ENCODE measurements at places on chromosomes 1 and 21.

DNA sequence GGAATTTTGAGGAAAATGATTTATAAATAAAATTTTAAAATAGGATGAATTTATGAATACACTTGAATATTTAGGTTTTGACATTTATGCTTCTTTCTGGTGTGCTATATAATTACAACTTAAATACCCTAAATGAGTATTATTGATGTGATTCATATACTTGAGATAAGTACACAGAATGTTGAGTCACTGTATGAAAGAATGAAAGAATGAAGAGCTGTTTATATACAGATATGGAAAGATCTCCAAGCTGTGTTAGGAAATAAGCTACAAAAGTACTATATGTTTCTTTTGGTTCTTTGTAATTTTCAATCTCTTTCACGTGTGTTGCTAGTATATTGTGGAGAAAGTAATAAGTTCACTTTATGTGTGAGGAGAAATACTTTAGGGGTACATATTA lies 147.2 kb downstream of the RASAL2 start:
- no peak for DNase-seq

- DNase-seq = peak; percentile 79
These were observed 4.5 kb downstream of the CNR2 start for GRCh38 chr1:23908453-23909341.

- no peak for DNase-seq
These were observed 987 bp upstream of the CDCP2 start for GRCh38 chr1:54153535-54154439.

DNA sequence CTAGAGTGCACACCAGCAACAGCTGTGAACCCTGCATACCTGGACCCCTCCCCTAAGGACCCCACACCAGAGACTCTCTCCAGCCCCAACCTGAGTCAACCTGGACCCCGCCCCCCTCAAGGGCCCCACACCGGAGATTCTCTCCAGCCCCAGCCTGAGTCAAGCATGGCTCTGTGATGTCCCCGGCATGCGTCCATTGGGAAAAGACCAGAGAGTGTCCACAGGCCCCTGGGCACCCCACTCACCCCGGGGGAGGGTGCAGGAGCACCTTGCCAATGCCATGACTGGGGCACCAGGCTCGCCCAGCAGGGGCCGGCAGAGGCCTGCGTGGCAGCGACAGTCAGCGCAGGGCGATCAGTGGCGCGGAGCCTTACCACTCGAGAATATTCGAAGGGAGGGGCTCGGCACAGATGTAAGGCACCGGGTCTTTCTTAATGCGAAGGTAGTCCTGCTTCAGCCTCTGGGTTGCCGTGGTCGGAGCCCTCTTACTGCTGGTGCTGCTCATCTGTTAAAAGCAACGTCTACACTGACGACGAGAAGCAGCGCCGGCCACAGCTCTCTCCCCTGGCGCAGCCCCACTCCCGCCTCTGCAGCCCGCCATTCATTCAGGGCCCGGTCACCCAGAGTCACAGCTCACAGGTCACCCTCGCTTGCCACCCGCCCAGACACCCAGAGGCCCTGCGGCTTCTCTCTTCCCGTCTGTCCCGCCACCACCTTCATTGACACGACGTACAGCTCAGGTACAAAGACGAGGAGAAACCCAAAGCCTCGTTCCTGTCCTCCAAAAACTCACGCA lies 6.0 kb downstream of the UBE2J2 start:
- no peak for DNase-seq

DNA sequence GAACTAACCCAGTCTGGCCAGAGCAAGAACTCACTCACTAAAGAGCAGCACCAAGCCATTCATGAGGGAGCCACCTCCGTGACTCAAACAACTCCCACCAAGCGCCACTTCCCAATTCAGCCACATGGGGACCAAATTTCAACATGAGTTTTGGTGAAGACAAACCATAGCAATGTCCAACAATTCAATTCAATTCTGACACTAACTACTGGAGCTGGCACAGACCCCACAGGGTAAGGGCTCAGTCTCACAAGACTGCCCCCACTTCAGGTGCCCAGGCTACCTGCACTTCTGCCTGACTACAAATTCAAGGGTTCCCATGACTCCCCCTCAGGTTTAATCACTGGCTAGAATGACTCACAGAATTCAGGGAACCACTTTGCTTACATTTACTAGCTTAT lies 48.8 kb upstream of the RAP1A start:
- DNase-seq = peak; percentile 11

GRCh38 chr1:223861904-223862303 lies 16.2 kb upstream of the TP53BP2 start:
- no peak for DNase-seq

DNA sequence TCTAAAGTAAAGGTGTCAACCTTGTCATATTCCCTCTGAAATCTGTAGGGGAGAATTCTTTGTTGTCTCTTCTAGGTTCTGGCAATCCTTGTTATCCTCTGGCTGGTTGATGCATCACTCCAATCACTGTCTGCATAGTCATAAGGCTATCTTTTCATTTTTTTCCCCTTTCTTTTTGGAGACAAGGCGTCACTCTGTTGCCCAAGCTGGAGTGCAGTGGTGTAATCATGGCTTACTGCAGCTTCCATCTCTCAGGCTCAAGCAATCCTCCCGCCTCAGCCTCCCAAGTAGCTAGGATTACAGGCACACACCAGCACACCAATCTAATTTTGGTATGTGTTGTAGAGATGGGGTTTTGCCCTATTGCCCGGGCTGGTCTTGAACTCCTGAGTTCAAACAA lies 12.9 kb downstream of the DPYD start:
- DNase-seq = peak; percentile 62

DNA sequence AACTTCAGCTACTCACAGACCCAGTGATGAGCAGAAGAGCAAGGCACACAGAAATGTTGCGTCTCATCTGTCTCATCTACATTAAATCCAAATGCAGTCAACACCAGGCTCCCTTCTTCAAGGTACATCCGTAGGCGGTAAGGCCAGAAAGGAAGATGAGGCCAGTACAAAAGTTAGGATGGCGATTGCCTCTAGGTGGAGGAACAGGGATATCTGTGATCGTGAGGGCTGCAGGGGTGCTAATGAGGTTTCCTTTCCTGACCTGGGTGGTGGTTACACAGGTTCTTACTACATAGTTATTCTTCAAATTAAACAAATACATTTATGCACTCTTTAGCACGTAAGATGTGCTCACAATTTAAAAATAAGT lies 1.4 kb upstream of the MYBPH start:
- DNase-seq = no peak

GRCh38 chr1:233215135-233215760 lies 80.3 kb downstream of the PCNX2 start:
- DNase-seq = no peak

DNA sequence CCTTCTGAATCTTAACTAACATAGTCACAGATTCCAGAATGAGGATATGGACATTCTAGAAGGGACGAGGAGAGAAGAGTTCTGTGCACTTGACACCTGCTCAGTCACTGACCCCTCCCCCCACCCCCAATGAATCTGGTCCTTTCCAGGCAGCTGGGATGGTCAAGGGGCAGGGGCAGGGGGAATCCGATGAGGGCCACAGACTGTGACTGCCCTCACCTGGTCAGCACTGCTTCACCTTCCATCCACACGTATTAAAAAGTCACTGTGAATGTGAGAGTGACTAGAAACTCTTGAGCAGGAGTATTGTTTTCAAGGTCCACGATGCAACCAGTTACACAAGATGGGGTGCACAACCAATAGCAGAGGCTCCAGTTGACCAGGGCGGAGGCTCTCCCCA lies 9.5 kb upstream of the PRAMEF12 start:
- DNase-seq = no peak

- no peak for DNase-seq
These were observed 18.9 kb downstream of the SDE2 start for GRCh38 chr1:225980005-225980836.

DNA sequence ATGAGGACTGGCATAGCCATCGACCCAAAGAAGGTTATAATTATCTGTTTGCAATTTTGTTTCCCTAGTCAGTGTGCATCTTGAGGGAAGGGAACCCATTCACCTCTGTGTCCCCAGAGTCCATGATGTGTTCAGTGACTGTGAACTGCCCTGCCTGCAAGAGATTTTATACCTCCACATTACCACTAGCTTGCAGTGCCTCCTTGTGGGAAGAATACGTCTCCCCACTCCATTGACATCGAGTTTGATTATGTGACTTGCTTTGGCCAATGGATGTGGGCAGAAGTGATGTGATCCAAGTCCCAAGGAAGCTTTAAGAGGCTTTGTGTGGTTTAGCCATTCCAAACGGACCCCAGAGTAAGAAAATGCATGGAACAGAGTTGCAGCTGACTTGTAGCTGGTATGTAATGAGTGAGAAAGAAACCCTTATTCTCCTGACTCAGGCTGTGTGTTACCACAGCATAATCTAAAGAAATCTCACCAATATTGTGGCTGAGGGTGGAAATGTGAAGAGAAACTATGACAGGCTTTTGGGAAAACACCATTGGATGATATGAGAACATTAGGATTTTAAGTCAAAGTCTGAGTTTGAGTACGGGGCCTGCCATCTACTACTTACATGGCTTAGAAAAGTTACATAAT lies 47.8 kb upstream of the NRDC start:
- DNase-seq = no peak

DNA sequence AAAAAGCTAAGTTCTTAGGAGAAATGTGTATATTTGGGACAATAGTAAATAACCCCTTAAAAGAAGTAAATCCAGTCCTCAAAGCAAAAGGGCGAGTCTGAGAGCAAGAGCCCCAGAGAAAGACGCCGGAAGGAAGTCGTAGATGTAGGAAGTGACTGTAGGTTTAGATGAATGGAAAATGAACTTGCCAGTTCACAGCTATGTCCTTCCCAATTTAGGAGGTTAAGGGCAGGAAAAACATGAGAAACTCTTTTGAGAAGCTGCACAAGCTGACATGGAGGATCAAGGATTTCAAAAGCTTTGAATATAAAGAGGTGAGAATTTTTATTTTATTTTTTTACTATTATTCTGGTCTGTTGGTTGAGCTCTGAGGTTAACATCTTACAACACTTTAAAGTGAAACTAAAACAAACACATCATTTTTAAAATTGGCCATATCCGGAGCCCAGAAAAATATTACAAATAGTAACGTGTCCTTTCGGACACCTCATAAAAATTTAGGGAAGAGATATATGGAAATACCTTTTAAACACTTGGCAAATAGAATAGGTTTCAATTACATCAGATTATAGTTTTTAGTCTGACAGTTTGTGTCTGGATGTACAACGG lies 1178.6 kb downstream of the MRPL39 start:
- DNase-seq = no peak

Data from CD14-positive monocyte (primary cell).